ENCODE measurements at places on chromosomes 5 and 9.

DNA sequence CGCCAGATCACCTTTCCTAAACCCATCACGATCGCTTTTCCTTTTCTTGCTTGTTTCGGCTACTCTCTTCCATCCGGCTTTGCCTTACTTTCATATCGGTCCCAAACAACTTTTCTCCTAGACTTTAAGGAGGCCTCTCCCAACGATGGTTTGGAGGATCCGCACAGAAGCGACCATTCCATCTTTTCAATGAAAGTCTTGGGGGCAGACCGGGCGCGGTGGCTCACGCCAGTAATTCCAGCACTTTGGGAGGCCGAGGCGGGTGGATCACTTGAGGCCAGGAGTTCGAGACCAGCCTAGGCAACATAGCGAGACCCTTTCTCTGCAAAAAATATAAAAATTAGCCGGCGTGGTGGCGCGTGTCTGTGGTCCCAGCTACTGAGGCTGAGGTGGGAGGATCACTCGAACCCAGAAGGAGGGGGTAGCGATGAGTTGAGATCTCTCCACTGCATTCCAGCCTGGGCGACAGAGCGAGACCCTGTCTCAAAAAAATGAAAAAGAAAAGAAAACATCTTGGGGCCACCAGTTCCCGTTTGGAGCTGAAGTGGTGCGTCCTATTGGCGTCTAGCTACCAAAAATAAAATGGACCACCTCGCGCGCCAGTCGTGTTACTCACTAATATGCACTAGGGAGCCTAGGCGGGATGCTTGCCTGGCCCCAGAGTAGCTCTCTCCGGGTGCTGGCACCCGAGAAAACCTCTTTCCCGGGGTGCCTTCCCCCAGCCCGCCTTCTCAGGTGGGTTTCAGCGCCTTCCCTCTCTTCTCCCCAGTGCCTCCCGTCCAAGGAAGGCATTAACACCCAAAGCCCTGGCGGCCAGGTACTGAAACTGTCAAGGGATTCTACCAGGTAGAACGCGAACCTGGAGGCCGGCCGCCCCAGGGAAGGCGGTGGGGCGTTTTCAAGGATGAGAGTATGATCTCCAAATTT lies 800 bp upstream of the AP3B1 start:
- DNase-seq: no peak

DNA sequence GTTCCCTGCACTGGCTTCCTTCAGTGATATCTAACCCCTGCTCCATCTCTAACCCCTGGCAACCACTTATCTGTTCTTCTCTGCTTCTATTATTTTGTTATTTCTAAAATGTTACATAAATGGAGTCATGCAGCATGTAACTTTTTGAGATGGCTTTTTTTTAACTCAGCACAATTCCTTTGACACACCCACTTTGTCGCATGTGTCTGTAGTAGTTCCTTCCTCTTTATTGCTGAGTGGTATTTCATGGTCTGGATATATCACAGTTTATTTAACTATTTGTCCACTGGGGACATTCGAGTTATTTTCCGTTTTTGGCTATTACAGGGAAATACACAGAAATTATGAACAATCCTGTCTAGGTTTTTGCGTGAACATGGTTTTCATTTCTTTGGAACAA lies 200.2 kb downstream of the TRIO start:
- no peak for DNase-seq

- no peak for DNase-seq
Measured at GRCh38 chr9:131282688-131283422, 6.5 kb upstream of the FAM78A start.

- no peak for DNase-seq
Measured at GRCh38 chr5:138054847-138055558, 22.1 kb upstream of the FAM13B start.

GRCh38 chr5:8329773-8330172 lies 460.8 kb downstream of the MTRR start:
- no peak for DNase-seq

DNA sequence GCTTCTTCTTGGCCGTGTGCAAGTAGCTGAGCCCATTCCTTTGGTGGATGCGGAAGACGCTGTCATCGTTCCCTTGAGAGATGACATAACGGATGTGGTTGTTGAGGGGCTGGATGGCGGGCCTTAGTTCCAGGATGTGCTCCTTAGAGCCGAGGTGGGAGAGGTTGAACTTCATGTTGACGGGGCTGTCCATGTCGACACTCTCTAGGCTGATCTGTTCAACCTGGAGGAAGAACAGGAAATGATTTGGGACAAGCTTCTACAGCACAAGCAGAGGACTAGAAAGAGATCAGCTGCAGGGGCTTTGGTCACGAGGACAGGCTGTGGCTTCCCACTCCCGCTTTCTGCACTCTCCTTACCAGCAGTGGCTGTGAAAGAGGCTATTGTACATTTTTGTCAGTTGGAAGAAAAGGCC lies 176.0 kb downstream of the SLC12A2 start:
- no peak for DNase-seq

- no peak for DNase-seq
Measured at GRCh38 chr9:122580360-122580759, 2.8 kb downstream of the OR1L8 start.

GRCh38 chr5:1793966-1794900 lies 5.4 kb downstream of the MRPL36 start:
- no peak for DNase-seq

GRCh38 chr5:3704661-3705060 lies 109.0 kb downstream of the IRX1 start:
- no peak for DNase-seq

DNA sequence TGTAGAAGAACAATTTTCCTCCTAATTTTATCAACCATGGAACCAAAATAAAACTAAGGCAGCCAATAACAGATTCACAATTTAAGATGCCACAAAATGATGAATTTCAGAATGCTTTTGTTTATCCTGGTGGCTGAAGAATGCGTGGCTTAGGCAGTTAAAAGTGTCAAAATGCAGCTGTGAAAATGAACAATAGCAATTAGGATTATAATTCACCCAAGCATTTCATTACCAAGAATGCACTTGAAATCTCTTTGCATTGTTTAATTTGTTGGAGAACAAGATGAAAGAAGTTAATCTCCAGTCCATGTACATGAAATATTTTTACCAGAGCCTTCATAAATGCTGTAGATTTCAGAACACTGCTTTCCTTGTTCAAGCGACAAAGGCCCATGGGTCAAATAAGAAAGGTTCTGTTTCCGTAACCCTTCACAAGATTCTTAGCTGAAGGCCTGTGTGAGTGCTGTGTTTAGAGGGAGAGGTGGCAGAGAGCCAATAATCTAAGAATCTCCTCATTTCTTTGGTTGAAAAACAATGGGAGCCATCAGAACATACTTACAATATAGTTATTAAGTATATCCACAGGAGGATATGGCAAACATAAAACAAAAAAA lies 39.3 kb downstream of the CLINT1 start:
- DNase-seq: no peak

DNA sequence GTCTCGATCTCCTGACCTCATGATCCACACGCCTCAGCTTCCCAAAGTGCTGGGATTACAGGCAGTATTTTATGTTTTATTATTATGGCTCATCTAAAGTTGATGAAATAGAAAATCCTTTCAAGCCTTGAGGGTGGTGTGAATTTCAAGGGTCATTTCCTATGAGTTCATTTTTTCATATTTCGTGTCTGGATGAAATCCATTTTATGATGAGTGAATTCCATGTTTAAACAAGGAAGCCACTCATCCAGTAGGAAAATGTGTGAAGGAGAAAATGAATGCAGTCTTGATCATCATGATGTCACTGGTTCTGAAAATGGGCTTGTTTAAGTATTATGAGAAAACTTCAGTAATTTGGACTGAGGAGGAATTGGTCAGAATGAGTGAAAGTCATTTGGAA lies 74.6 kb upstream of the ZSWIM6 start:
- DNase-seq: no peak

- no peak for DNase-seq
Measured at GRCh38 chr5:161278739-161279660, 267.5 kb downstream of the GABRB2 start.

- DNase-seq: no peak
Measured at GRCh38 chr9:135265931-135266330, 178.5 kb downstream of the OLFM1 start.

GRCh38 chr5:89613222-89613956 lies 730.4 kb upstream of the MEF2C start:
- no peak for DNase-seq

DNA sequence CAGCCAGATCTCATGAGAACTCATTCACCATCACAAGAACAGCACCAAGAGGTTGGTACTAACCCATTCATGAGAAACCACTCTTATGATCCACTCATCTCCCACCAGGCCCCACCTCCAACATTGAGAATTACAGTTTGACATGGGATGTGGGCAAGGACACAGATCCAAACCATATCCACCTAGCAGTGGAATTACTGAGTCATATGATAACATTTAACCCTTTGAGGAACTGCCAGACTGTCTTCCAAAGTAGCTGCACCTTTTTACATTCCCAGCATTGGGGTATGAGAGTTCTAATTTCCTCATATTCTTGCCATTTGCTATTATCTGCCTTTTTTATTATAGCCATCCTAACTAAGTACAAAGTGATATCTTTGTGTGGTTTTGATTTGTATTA lies 51.9 kb downstream of the CTNNA1 start:
- DNase-seq: no peak

GRCh38 chr5:136374638-136375037 lies 9.3 kb upstream of the TRPC7 start:
- no peak for DNase-seq

DNA sequence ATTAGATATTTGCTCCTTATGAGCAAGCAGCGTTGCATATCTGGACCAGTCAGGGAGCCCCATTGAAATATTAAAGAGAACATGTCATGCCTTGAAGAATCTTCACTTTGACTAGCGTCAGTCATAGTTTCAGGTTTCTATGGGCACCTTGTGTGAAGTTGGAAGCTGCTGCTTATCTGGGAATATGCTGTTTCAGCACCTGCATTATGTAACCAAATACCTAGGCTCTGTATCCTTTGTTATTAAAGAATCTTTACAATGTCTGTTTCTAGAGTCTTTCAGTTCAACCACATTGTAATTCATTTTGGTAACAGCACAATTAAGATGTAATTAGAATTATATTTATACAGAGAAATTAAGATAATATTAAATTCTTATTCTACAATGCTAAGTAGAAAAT lies 818.8 kb upstream of the TYRP1 start:
- no peak for DNase-seq

DNA sequence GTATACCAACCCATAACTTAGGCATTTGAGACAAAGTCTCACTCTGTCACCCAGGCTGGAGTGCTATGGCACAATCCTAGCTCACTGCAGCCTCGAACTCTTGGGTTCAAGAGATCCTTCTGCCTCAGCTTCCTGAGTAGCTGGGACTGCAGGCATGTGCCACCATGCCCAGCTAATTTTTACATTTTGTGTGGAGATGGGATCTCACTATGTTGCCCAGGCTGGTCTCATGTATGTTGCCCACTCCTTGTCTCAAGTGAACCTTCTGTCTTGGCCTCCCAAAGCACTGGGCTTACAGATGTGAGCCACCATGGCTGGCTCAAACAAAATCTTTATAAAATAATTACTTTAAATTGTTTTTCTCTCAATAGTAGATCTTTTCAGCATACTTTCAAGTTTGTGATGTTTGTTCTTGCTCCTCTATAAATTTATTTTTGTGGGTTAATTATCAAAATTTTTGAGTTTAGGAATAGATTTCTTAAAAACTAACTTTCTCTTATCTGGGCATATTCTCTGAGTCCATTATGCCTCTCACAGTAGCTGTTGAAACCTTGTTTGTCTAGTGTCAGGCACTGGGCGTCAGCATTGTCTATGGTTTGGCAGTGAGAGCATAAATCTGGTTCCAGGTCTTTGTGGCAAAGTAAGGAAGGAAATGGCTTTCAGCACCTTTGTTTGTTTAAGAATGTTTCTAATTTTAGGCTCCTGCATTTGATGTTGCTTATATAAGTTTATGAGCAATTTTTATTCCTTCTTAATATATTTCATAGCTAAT lies 38.7 kb downstream of the NLN start:
- no peak for DNase-seq

DNA sequence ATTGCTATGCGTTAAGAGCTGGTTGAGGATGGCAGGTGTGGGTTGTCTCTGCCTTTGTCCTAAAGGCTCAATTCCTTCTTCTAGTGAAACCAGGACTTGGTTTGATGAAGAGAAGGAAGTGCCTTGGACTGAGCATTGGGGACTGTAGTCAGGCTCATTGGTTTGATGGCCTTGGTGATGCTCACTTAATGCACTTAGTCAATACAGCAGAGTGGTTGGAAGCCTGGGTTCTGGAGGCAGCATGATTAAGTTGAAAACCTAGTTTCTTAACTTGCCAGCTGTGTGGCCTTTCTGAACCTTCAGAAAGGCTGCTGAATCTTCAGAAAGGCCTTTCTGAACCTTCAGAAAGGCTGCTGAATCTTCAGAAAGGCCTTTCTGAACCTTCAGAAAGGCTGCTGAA lies 52.4 kb downstream of the PTTG1 start:
- no peak for DNase-seq

- no peak for DNase-seq
Measured at GRCh38 chr5:3222924-3223323, 372.7 kb upstream of the IRX1 start.

- no peak for DNase-seq
Measured at GRCh38 chr5:81203729-81204128, 29.4 kb upstream of the CKMT2 start.

GRCh38 chr5:56574778-56575177 lies 240.6 kb upstream of the MAP3K1 start:
- no peak for DNase-seq

GRCh38 chr5:158642879-158643278 lies 456.8 kb downstream of the EBF1 start:
- no peak for DNase-seq

- no peak for DNase-seq
Measured at GRCh38 chr9:33137781-33138264, 29.3 kb downstream of the B4GALT1 start.

- DNase-seq: no peak
Measured at GRCh38 chr5:146447734-146448380, 724 bp downstream of the TCERG1 start.

GRCh38 chr5:100406640-100407039 lies 128.5 kb upstream of the FAM174A start:
- no peak for DNase-seq

DNA sequence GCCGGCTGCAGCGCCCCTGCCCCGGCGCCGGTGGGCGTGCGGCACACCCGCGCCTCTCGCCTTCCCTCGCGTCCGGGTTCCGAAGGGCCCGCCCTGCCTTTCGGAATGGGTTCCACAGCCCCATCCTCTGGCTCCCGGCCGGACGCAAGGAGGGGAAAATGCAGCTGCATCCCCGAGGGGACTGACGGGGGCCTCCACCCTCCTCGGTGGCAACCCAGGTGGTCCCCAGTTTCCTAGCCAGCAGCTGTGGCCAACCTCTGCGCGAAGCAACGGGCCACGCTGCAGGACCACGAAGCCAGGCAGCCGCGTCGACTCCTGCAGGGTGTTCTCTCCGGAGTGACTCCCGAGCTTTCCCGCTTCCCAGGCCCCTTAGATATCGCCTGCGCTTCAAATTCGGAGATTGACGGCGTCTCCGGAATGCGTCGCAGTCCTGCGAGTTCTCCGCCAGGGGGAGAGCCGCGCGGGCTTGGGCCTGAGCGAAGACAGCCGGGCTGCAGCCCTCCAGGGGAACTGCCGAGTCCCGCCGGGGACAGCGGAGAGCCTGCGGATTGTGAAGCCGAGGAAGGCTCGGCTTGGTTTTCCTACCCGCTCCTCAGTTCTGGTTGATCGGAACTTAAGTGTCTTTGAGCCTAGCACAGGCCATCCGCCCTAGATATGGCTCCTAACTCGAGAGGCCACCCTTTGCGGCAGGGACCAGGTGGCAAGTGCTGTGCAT lies 582 bp upstream of the APBA1 start:
- peak; percentile 74 for DNase-seq
